ENCODE measurements at places on chromosomes 12 and 14.

DNA sequence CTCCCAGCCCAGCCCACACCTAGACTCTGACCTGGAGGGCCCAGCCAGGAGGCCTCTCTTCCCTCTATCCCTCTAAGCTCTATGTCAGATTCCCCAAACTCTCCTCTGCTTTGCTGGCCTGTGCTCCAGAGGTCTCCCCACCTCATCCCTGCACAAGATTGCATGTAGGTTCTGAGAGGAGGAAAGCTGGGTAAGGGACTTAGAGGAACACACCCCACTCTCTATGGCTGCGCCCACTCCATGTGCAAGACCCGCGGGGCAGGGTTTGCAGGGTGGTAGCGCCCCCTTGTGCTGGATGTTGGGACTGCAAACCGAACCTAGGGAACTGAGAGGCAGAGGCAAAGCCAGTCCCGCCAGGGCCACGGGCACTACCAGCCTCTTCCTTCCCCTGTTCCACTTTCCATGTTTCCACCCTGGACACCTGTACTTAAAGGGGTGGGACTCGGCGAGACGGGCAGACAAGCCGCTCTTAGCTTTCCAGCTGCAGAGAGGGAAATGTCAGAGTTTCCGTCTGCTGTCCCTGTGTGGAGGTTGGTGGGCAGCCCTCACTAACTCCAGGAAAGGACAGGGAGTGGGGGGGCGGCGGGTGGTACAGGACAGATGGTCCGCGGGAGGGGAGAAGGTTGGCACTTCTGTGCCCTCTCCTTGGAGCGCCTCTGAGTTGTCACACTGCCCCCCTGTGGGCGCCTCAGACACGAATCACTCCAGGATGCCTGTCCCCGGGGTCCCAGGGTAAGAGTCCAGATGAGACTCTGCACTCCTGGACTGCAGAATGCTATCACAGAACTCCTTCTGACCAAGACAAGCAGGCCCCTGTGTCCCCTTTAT, 16.8 kb downstream of the MMP14 start:
- peak; percentile 80 for DNase-seq

DNA sequence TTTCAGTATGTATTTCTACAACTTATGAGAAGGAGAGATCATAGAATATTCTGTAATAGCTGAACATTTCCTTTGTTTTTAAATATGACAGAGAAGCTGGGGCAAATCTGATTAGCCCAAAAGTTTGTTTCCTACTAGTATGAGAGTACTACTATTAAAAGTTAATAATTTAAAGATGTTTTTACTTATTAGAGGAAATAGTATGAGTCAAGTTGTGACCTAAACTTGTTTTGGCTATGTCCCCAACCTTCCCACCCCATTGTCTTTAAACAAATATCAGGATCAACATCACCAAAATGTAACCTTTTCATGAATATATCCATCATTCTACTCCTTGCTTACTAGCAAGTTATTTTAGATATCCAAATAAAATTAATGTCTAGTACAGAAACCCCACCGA, 10.5 kb downstream of the GNPNAT1 start:
- DNase-seq = no peak

GRCh38 chr12:116404913-116405611, 127.6 kb upstream of the MED13L start:
- peak; percentile 41 for DNase-seq

DNA sequence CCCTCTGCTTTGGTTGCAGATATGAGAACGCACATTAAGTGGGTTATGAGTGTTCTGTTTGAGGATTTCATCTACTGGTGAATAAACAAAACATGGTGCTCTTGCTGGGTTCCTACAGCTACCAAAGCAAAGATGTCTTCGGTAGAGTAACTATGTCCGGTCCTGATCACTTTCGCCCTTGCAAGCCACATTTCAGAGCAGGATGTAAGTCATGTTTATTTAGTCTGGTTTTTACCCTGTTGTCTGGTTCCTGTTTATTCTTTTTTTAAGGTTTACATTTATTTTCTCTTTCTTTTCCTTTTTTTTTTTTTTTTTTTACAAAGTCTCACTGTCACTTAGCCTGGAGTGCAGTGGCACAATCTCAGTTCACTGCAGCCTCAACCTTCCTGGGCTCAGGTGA, 99.2 kb downstream of the VEZT start:
- no peak for DNase-seq

GRCh38 chr14:102813691-102814090, 36.4 kb downstream of the TRAF3 start:
- DNase-seq = no peak

DNA sequence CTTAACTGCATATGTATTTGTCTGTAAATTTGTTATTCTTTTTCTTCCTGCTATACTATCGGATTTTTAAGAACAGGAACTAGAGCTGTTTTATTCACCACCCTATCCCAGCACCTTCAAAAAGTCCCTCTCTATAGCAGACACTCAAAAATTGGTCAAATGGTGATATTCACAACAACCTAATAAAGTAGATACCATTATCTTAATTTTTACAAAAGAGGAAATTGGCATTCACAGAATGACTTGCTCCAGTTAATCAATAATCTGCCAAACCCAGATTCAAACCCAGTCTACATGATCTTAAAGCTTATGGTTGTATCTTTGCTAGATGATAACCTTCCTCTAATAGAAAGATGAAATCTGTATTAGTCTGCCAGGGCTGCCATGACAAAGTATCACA, 426.6 kb downstream of the EGLN3 start:
- DNase-seq = no peak

DNA sequence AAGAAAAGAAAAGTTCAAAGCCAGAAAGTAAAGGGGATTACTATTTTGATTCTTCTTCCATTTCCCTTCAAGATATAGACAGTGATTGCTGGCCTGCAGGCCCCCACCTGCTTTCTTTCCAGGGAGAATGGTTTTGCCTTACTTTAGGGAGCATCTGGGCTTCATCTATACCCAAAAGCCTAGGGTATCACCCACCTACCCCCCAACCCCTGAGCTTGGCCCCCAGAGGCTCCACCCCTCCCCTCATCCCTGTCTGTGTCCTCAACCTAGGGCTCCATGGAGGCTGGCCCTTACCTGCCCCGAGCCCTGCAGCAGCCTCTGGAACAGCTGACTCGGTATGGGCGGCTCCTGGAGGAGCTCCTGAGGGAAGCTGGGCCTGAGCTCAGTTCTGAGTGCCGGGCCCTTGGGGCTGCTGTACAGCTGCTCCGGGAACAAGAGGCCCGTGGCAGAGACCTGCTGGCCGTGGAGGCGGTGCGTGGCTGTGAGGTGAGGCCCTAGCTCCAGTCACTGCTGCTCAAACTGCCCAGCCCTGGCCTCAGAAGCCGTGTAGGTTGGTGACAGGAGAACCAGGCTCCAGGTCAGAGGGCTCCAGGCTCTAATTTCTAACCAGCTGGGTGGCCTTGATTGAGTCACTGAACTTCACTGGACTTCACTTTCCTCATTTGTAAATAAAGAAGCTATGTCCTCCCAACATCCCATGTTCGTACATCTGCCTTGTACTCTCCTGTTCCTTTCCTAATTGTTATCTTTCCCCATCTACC, 13.6 kb downstream of the ARHGEF40 start:
- DNase-seq = no peak

- no peak for DNase-seq
Observed at GRCh38 chr14:101457301-101457935, 103.9 kb upstream of the DIO3 start.

DNA sequence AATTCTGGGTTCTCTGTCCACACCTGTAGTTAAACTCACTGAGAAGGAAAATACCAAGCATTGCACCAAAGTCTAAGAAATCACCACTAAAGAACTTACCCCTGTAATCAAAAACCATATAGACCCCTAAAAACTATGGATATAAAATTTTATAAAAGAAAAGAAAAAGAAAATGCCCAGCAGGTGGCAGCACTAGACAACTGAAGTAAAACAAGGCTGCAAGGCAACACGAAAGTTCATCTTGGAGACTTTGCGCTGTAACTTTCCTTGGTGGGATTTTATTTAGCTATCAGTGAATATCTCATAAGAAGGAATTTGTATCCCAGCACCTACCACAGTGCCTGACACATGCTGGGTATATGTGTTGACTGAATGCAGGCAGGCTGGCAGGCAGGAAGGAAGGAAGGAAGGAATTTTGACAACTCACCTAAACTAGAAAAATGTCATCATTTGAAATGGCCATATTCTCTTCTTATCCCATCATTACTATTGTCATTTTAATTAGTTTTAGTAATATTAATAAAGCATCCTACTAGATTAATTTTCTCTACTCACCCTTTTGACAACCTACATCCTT, 68.2 kb upstream of the ETV6 start:
- peak; percentile 77 for DNase-seq

DNA sequence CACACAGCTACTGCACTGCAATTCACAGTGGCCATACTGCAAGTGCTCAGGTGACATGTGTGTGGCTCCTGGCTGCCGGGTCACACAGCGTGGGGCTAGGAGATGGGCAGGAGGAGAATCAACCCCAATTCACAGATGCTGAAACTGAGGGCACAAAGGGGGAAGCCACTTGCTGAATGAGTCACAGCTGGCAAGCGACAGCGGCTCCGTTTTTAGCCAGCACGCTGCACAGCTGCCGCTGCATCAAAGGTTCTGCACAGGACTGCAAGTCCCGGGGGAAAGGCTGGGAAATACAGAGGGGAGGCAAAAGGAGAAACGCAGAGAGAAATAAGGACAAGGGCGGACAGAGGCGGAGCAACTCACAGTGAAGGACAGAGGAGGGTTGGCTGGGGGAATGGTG, 57.9 kb downstream of the KDM2B start:
- DNase-seq = no peak

- peak; percentile 70 for DNase-seq
Observed at GRCh38 chr12:53575502-53576249, 50.5 kb downstream of the ATF7 start.

- DNase-seq = no peak
Observed at GRCh38 chr14:55758796-55759195, 178.8 kb downstream of the KTN1 start.

GRCh38 chr12:62750941-62751809, 183.8 kb downstream of the PPM1H start:
- no peak for DNase-seq

DNA sequence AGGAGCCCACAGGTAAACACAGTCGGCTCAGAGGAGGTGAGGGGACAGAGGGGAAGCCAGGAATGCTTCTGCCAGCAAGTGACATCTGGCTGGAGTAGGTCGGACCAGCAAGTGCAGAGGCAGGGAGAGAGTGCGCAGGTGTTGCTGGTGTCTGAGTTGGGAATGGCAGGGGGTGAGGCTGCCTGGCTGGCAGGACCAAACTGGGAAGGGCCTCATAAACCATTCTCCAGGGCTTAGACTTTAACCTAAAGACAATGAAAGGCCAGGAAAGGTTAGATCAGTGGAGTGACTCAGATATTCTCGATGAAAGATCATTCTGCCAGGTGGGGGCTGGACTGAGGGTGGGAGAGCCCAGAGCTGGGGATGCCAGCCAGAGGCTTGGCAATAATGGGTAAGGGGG, 66.4 kb downstream of the ITPK1 start:
- no peak for DNase-seq

- DNase-seq = no peak
Observed at GRCh38 chr14:59677771-59678231, 101.2 kb upstream of the CCDC175 start.

DNA sequence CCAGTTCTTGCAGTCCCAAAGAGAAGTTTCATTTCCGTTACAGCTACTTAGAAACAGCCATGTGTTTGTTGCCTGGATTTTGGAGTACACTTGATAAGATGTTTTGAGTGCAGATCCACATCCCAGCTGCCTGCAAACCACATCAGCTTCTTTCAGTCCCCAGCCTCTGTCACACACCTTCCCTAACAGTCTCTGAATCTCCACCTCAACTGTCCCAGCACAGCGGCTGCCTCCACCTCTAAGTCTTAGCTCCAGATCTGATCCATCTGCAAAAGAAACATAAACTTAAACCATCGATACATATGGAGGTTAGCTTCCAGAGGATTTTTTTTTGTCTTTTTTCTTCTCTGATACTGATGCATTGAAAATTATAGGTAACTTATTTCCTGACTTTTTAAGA, 8.4 kb downstream of the CD163 start:
- DNase-seq = no peak

DNA sequence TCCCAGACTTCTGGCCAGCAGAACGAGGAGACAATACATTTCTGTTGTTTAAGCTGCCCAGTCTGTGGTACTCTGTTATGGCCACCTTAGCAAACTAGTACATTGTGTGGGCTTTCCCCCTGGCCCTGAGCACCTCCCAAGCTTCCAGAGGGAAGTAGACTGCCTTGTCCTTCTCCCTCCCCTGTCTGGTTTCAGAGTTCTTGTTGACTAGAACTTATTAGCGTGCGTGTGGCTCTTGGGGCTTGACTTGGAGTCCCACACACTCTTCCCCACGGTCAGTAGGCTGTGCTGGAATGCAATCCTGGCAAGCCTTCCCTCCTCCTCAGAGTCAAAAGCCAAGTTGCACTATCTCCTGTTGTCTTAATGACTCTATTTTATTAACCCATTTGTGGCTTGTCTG, 27.7 kb downstream of the FBLN5 start:
- peak; percentile 63 for DNase-seq

GRCh38 chr12:42855362-42855950, 265.9 kb upstream of the PRICKLE1 start:
- no peak for DNase-seq

- no peak for DNase-seq
Observed at GRCh38 chr12:62653740-62654139, 187.1 kb downstream of the MON2 start.

DNA sequence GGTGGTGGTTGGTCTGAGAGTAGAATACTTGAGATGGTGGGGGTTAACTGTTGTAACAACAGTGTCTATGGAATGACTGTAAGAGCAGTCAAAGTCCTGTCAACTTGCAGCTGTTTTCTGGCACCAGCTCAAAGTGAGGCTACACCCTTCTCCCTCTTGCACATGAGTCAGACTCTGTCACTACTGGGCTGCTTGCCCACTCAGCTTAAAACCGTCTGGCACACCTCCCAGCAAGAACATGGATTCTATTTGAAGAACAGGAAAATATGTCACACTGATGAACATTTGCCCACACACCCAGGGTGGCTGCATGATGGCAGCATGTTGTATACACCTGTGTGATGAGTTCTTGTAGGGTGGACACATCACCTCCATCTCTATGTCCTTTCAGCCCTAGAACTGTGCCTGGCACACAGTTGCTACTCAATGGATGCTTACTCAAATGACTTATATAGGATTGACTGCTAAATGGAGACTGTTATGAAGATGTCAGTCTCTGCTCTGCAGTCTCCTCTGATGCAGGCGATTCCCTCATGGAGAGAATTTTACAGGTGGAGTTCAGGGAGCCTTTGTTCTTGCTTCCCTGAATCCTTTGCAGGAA, 19.3 kb upstream of the SERPINA6 start:
- peak; percentile 97 for DNase-seq
